Ovary (tissue), 10 donors: ENCODE measurements at places on chromosomes 2 and 18. TPM values are rescaled to one million over a fixed set of nuclear protein-coding genes. Genes with fewer than 3 reads are reported as not detected.

MC5R gene
- not detected for polyA plus RNA-seq

GRCh38 chr2:231396058-231396821 lies 730 bp downstream of the B3GNT7 start:
- peak overlapping the region; percentile 55 for H3K27ac ChIP-seq
- DNase-seq, result no peak
- H3K36me3 ChIP-seq, result no peaks in the 10 kb centered on the region
- peaks cover 13% of the 10 kb centered on the region for H3K4me1 ChIP-seq
- H3K27me3 ChIP-seq, result no peaks in the 10 kb centered on the region
- peak overlapping the region; percentile 40 for H3K4me3 ChIP-seq

DNA sequence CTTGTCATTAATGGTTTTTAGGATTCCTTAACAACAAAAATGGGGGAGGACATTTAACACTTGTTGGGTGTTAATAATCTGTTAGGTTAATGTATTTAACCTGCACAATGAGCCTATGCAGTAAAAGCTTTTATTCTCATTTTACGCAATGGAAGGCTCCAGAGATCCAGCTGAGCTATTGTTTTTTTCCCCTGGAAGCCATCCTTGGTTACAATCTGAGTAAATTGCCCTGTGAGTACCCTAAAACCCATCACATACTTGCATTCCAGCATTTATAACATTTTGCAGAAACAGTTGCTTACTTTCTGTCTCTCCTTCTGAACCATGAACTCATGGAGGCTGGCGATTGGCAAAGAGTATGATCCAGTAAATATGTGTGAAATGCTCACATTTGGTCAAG lies 30.2 kb upstream of the DOCK10 start:
- H3K27ac ChIP-seq, result no peak overlapping the region
- H3K36me3 ChIP-seq, result no peaks in the 10 kb centered on the region
- H3K4me3 ChIP-seq, result no peak overlapping the region
- H3K4me1 ChIP-seq, result no peaks in the 10 kb centered on the region
- no peak for DNase-seq

DNA sequence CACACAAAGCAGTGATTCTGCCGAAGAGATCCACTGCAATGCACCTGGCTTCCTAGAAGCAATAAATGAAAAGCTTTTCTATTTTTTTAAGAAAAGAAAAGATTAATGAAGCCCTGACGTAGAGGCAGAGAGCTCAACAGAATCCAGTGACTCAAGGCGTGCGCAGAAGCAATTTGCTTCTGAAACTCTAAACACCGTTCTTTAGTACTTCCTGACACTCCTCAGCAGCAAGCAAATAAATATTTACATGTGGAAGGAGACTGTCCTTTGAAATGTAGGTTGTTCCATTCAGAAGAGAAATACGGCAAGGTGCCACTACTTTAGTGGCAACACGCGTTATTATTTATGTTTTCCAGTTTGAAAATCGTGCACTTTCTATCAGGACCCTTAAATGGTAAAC lies 126.2 kb upstream of the ZNF516 start:
- H3K4me1 ChIP-seq, result peaks cover 5% of the 10 kb centered on the region
- DNase-seq, result no peak
- no peaks in the 10 kb centered on the region for H3K36me3 ChIP-seq
- H3K4me3 ChIP-seq, result no peak overlapping the region
- H3K27me3 ChIP-seq, result no peaks in the 10 kb centered on the region
- no peak overlapping the region for H3K27ac ChIP-seq

BAZ2B gene
- 43.3 TPM for polyA plus RNA-seq

RAPGEF4 gene
- polyA plus RNA-seq, result 24.6 TPM

PLGLB2 gene
- polyA plus RNA-seq, result not detected

- no peak overlapping the region for H3K4me3 ChIP-seq
- no peaks in the 10 kb centered on the region for H3K36me3 ChIP-seq
- no peaks in the 10 kb centered on the region for H3K27me3 ChIP-seq
- no peak for DNase-seq
- H3K27ac ChIP-seq, result no peak overlapping the region
These were observed 25.7 kb downstream of the MTHFD2 start for GRCh38 chr2:74223941-74224770.

DNA sequence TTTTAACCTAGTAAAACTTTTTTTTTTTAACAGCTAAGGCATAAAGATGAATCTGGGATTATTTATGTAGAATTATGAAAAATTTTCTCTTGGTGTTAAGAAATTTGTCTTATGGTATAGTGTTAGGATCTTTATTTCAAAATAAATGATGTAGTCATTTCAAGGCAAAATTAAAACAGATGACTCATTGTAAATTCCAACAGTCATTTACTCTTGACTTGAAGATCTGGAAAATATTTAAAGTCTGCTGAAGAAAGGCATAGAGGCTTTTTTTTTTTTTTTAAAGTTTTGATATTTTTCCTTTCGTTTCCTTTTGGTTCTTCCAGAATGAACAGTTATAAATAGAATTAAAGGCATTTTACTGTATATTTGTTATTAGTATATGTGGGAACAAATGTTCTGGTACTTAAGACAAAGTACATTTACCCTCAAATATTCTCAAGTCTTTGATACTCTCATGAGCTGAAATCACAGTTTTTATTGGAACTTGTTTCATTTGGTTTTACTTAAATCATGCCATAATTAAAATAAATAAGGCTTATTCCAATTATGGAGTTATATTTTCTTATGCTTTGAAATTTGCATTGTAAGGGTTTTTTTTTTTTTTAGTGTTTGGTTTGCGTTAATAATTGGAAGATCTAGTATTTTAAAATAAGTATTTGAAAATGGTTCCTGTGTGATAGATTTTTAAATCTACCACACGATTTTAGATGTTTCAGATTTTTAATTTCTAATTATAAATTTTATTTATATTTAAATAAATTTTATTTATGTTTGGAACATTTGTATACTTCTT lies 29.9 kb downstream of the GLS start:
- H3K4me1 ChIP-seq, result no peaks in the 10 kb centered on the region
- H3K27ac ChIP-seq, result no peak overlapping the region
- H3K27me3 ChIP-seq, result no peaks in the 10 kb centered on the region
- H3K36me3 ChIP-seq, result no peaks in the 10 kb centered on the region
- H3K4me3 ChIP-seq, result no peak overlapping the region

DNA sequence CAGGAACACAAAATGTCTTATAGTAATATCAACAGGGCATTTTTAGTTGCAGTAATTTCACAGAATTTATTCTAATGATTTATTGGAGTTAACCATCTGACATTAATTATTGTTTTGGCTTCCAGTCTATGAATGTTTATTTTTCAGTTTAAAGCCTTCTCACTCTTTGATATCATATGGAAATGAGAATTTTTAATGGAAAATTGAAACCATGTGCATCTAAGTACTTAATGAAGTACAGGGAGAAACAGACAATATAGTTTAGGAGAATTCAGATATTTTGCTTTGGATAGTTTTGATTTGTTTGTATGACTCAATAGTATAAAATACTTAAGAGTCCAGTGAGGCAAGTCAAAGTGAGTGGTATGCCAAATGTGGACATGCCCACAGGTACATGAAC lies 126.1 kb downstream of the OLA1 start:
- H3K36me3 ChIP-seq, result no peaks in the 10 kb centered on the region
- no peaks in the 10 kb centered on the region for H3K4me1 ChIP-seq
- DNase-seq, result no peak
- no peaks in the 10 kb centered on the region for H3K27me3 ChIP-seq
- no peak overlapping the region for H3K27ac ChIP-seq

GRCh38 chr2:112591413-112591812 lies 7.0 kb downstream of the CHCHD5 start:
- no peak overlapping the region for H3K4me3 ChIP-seq
- DNase-seq, result no peak
- H3K36me3 ChIP-seq, result no peaks in the 10 kb centered on the region
- H3K4me1 ChIP-seq, result no peaks in the 10 kb centered on the region
- no peak overlapping the region for H3K27ac ChIP-seq
- no peaks in the 10 kb centered on the region for H3K27me3 ChIP-seq

DNA sequence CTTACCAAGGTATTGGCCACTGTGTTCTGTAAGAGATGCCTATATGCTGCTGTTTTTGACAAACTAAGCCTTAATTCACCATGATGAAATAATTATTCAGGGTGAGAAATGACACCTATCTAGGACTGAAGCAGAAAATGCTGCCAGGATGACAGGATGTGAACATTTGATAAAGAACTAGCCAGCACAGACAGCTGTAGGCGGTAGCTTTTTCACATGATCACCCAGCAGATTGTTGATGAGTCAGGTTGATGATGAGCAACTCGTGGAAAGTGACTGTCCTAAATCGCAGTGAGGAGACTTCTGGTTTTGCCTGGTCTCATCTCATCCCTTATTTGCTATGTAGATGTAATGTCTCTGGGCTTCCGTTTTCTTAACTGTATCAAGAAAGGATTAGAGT lies 144.1 kb downstream of the PRPF40A start:
- no peak for DNase-seq
- no peak overlapping the region for H3K27ac ChIP-seq
- H3K4me1 ChIP-seq, result peaks cover 5% of the 10 kb centered on the region
- no peaks in the 10 kb centered on the region for H3K27me3 ChIP-seq

PIGN gene
- polyA plus RNA-seq, result 8.0 TPM

NPHP1 gene
- polyA plus RNA-seq, result 4.7 TPM

- H3K27me3 ChIP-seq, result no peaks in the 10 kb centered on the region
- H3K4me3 ChIP-seq, result no peak overlapping the region
- H3K36me3 ChIP-seq, result no peaks in the 10 kb centered on the region
- no peak for DNase-seq
These were observed 788.4 kb downstream of the TSN start for GRCh38 chr2:122543815-122544214.

GRCh38 chr2:3180082-3180908 lies 197.3 kb downstream of the EIPR1 start:
- H3K27ac ChIP-seq, result no peak overlapping the region
- no peaks in the 10 kb centered on the region for H3K27me3 ChIP-seq
- H3K4me1 ChIP-seq, result no peaks in the 10 kb centered on the region
- DNase-seq, result no peak
- H3K36me3 ChIP-seq, result no peaks in the 10 kb centered on the region

TUBA4B gene
- polyA plus RNA-seq, result 0.34 TPM

DNA sequence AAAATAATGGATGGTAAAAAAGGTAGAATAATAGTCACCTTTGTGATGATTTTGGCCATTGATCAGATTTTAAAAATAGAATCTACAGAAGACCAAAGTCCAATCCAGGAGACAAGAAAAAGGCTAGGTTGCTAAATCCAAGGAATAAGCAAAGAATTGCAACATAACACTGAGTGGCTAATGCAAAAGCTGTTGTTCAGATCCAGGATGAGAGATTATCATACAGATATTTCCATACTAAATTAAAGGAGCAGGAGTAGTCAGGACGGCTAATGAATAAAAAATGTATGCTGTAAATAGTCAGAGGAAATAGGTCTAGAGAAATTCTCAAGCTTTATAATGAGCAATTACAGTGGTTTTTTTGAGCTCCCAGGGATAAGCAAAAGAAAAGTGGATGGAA lies 745.9 kb upstream of the ACVR2A start:
- no peak for DNase-seq
- H3K27ac ChIP-seq, result no peak overlapping the region
- H3K4me1 ChIP-seq, result no peaks in the 10 kb centered on the region
- no peaks in the 10 kb centered on the region for H3K27me3 ChIP-seq
- H3K36me3 ChIP-seq, result no peaks in the 10 kb centered on the region
- no peak overlapping the region for H3K4me3 ChIP-seq

DNA sequence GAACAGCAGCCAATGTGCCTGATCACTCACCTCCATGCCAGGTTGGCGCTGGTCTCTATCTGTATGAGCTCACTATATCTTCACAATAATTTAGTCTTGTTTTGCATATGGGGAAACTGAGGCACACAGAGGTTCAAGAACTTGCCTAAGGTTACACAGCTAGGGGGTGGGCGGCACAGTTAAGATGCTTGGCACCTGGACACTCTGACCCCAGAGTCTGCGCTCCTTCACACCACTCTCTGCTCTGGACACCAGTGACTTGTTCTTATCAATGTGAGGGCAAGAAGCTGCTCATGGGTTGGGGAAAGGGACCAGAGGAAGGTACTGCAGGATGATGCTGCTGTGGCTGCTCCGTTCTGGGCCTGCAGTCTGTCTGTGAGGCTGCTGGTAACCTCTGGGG lies 27.1 kb downstream of the FBLN7 start:
- no peak for DNase-seq
- H3K27ac ChIP-seq, result no peak overlapping the region
- no peaks in the 10 kb centered on the region for H3K27me3 ChIP-seq

GRCh38 chr2:144054911-144055310 lies 465.0 kb downstream of the ZEB2 start:
- no peak overlapping the region for H3K4me3 ChIP-seq
- H3K36me3 ChIP-seq, result no peaks in the 10 kb centered on the region
- no peaks in the 10 kb centered on the region for H3K4me1 ChIP-seq
- no peak overlapping the region for H3K27ac ChIP-seq
- DNase-seq, result no peak

DNA sequence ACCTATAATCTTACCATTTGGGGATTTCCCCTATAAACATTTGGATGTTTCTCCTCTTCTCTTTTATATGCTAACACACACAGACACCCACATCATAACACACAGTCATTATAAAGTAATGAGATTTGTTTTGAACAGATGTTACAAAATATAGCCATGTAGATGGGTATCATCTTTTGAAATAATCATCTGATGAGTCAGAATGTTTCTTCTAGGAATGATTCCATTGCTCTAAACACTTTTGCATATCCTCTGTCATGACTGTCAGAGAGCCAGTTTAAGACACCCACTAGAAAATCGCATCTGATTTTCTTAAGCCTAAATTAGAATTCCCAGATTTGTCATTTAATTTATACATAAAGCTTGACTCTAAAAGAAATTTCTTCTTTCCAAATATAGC lies 442.6 kb downstream of the CMPK2 start:
- no peaks in the 10 kb centered on the region for H3K27me3 ChIP-seq
- no peak for DNase-seq
- no peaks in the 10 kb centered on the region for H3K36me3 ChIP-seq
- no peak overlapping the region for H3K27ac ChIP-seq
- no peaks in the 10 kb centered on the region for H3K4me1 ChIP-seq
- H3K4me3 ChIP-seq, result no peak overlapping the region

DNA sequence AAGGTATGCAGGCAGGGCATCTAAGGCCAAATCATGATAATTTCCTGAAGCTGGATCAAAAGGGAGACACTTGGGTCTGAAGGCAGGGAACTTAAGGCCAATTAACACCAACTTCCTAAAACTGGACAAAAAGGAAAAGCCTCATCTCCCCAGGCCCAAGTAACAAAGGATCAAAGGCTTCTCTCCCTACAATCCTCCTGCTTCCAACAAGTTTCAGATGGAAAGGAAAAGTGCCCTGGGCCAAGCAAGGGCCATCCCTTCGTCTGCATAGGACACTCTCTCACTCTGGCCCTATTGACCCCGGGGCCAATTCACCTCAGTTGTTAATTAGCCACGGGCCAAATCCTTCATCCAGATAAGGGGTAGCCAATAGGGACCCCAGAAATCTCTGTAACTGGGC lies 1335.8 kb upstream of the CDH2 start:
- no peaks in the 10 kb centered on the region for H3K4me1 ChIP-seq
- H3K4me3 ChIP-seq, result no peak overlapping the region
- no peak overlapping the region for H3K27ac ChIP-seq
- H3K27me3 ChIP-seq, result no peaks in the 10 kb centered on the region
